CD4-positive, alpha-beta T cell treated with Interleukin-12 subunit alpha and Interleukin-12 subunit beta, for 1 hour (primary cell): ENCODE measurements at places on chromosomes 13 and 19.

GRCh38 chr13:27853335-27853734 lies 61.1 kb downstream of the GSX1 start:
- DNase-seq = no peak

GRCh38 chr13:77846173-77846572 lies 72.5 kb downstream of the EDNRB start:
- no peak for DNase-seq

DNA sequence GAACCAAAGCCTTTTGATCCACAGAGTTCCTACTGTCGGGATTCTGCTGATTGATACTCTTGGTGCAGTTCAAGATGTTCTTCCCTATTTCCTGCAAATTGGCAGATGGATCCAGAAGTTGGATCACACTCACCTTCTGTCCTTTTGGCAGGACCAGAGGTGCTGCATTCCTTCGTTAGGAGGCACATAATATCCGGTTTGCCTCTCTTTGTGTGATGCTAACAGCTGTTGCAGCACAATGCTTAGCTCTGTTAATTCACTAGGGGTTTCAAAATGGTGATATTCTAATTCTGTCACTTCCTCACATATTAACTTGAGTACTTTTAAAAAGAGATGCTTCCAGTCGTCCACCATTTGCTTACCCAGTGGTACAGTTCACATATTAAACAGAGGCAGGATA lies 15.2 kb upstream of the CHST8 start:
- DNase-seq = no peak

- peak; percentile 18 for DNase-seq
These were observed 2.1 kb downstream of the CLEC4G start for GRCh38 chr19:7729831-7730285.

DNA sequence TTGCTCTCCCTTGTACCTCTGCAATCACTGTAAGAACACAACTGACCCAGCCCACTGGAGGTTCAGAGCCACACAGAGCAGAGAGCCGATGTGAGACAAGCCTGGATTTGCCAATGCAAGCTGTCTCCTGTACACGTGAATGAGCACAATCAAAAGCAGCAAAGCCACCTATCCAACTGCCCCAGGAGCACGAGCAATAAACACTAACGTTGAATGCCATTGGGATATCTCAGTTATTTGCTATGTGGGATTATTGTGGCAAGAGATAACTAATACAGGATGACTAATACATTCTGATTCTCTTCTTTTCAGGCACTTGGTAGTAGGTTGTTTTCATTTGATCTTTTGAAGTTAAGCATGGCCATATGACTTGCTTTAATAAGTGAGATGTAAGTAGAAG lies 85.2 kb upstream of the FAM216B start:
- no peak for DNase-seq

DNA sequence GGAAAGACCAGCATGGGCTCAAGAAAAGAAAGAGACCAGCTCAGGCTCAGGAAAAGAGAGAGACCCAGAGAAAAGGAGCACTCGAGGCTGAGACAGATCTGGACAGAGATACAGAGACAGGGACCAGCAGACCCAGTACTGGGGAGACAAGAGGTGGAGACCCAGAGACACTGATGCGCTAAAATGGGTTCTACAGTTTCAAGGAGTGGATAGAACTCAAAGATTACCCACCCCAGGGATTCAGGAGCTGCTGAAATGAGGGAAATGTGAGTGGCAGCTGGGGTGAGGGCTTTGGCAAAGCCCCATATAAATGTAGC lies 609 bp upstream of the ZSCAN18 start:
- no peak for DNase-seq

DNA sequence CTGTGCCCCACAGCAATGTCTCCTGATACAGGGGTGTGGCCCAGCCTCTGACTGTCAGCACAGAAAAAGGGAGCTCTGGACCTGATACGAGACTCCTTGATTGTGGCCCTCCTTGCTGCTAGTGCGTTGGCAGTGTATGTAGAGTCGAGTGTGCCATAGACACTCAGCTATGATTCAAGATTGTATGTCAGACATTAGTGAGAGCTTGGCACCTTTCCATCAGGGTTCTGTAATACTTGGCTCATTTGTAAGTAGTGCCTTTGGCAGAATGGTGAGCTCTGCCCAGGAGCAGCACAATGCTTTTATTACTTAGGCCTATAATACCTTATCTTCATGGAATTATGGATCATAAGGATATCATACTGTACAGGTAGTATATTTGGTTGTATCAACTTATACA lies 83.4 kb downstream of the ATP8A2 start:
- DNase-seq = no peak

DNA sequence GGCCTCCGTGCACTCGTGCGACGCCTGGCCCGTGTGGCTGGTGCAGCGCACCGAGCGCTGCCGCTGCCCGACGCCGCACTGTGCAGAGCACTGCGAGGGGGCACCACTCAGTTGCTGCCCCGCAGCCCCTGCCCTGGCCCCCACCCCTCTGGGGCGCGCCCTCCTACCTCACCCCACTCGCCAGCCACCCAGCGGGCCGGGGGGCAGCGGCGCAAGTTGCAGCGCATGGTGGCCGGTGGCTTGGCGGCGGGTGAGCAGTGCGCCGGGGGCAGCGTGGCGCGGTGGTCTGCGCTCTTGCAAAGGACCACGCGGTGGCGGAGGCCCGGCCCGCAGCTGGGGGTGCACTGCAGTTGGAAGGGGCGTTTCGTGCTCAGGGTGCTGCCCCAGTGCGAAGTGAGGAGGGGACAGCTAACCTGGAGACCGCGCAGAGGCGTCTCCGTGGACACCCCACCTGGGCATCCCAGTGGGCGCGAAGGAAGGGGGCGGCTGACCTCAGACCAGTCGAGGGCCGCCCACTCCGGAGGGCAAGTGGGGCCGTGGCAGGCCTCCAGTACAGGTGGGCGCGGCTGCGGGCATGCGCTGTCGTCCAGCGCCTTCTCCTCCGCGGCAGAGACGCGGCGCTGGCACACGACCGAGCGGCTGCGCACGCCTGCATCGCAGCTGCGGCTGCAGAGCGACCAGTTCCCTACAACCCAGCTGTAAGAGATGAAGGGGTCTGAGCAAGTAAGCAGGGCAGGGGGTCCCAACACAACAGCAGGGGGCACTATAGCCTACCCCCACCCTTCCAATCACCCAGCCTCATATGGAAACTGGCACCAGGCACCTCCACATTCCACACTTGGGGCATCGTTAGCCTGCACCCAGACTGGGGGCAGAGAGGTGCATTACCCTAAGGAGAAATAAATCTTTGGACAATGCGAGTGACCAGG lies 8.0 kb upstream of the MYO1F start:
- no peak for DNase-seq

DNA sequence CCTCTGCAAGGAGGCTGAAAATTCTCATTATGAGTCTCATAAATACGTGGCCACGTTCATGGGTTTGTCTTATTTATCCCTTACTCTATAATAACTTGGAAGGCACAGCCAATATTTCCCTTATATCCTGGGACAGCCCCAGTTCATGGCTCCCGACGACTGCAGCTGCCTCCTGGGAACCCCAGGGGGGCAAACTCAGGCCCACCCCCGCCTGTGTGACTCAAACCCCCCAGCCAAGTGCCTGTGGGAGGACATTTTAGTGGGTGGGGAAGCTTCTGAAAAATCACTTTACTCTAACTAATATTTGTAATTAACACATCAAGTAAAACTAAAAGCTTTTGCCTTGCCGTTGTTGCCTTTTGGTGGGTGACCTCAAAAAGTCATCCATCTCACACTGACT lies 14.3 kb downstream of the RASA3 start:
- no peak for DNase-seq

- no peak for DNase-seq
These were observed 2.8 kb downstream of the NAXD start for GRCh38 chr13:110618167-110618566.

DNA sequence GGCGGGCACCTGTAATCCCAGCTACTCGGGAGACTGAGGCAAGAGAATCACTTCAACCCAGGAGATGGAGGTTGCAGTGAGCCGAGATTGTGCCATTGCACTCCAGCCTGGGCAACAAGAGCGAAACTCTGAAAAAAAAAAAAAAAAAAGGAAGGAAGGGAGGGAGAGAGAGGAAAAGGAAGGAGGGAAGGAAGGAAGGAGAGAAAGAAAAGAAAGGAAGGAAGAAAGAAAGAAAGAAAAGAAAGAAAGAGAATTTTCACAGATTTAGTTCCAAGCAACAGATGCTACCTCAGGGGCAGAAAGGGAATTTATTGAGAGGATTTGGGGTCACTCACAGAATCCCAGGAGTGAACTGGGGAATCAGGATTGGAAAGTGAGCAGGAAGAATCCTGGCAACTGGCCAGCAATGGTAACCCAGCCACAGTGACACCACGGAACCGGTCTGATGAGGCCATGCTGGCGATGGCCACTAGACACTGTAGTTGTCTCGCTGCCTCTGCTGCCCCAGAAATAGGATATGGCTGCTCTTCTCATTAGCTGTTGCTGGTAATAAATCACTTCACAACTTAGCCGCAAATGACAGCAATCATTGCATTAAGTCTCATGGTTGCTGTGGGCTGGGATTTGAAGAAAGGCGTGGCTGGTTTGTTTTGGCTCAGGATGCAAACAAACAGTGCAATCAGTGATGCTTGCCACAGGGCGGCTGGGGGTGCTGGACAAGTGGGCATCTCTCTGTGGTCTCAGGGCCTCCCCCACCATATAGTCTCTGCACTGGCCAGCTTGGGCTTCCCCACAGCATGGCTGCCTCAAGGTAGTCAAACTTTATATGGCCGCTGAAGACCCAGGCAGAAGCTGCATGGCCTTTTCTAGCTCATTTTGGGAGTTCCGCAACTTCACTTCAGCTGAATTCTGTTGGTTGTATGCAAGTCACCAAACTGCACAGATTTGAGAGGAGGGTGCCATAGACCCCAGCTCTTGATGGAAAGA lies 5.2 kb upstream of the BCAM start:
- DNase-seq = no peak

GRCh38 chr13:23147827-23148226 lies 33.0 kb upstream of the SGCG start:
- no peak for DNase-seq

GRCh38 chr19:51097166-51097738 lies 11.0 kb downstream of the CTU1 start:
- DNase-seq = peak; percentile 66

DNA sequence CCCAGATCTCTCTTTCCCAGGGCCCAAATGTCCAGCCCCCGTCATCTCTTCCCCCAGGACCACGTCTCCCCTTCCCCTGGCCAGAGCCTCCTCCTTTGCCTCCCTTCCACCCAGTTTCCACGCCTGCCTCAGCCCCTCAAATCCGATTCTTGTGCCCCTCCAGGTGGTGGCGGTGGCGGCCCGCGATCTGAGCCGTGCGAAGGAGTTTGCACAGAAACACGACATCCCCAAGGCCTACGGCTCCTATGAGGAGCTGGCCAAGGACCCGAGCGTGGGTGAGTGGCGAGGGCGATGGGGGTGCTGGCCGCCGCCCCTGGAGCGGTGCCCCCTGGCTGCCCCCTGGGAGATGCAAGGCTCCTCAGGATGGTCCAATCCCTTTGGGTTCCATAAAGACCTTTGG lies 1.3 kb downstream of the DHDH start:
- no peak for DNase-seq

DNA sequence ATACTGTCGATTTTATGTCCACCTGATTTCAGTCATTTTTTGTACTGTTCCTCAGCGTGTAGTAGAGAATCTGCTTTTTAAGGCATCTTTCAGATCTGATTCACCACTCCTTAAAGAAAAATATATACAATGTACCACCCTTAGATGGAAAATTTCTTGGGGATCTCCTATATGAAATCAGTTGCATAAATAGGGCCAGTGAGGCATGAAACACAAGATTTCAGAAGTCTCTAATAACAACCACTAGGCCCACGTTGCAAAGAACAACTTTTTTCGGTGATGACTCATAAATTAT lies 1.4 kb downstream of the USP12 start:
- no peak for DNase-seq

DNA sequence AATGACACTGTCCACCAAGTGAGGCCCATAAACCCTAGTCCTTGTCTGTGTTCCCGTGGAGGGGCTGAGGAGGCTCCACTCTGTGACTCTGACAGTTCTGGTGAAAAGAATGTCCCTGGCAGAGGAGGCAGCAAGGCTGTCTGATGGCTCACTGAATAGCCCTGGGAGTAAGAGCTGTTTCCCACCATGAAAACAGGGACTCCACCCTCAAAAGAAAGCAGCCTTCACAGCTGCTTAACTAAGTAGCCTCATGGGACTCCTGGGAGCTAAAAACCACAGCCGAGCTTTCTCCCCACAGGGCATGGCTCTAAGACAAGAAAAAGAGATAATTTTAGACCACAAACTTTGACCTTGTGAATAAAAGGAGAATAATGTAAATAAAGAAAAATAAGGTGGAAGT lies 135.1 kb upstream of the FRY start:
- DNase-seq = no peak

DNA sequence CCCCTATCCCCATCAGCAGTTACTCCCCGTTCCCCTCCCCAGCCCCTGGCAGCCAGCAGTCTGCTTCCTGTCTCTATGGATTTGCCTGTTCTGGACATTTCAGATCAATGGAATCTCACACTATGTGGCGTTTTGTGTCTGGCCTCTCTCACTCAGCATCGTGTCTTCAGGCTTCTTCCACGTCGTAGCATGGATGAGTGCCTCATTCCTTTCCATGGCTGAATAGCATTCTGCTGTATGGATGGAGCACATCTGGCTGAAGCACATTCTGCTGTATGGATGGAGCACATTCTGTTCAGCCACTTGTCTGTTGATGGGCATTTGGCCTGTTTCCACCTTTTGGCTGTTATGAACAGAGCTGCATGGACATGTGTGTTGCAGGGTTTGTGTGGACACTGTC lies 29.5 kb downstream of the CRTC1 start:
- no peak for DNase-seq

DNA sequence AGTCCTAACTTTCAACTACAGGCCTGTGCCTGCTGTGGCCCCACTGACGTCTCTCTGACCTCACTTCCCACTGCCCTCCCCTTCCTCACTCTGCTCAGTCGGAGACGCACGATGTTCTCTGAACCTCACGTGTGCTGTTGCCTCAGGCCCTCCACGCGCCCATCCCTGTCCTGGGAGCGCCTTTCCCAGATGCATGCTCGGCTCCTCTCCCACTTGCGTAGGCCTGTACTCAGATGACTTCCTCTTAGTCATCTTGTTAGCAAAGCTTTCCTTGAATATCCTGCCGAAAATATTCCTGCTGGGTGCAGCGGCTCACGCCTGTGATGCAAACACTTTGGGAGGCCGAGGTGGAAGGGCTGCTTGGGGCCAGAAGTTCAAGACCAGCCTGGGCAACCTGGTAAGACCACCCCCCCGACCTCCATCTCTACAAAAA lies 9.3 kb upstream of the SYT5 start:
- no peak for DNase-seq

GRCh38 chr13:113586661-113587479 lies 2.3 kb downstream of the TFDP1 start:
- peak; percentile 7 for DNase-seq
